ENCODE measurements at places on chromosomes 4 and X.

GRCh38 chr4:78661921-78662521, 110.5 kb downstream of the ANXA3 start:
- DNase-seq: no peak

- DNase-seq: no peak
Measured at GRCh38 chr4:182922501-182923284, 5.5 kb upstream of the DCTD start.

GRCh38 chr4:145781351-145781750, 101.4 kb downstream of the C4orf51 start:
- DNase-seq: no peak

- no peak for DNase-seq
Measured at GRCh38 chr4:53694666-53695065, 103.4 kb upstream of the LNX1 start.

GRCh38 chr4:138910914-138911336, 104.7 kb upstream of the NOCT start:
- no peak for DNase-seq

GRCh38 chrX:29530501-29530900, 684.9 kb upstream of the MAGEB2 start:
- no peak for DNase-seq

GRCh38 chr4:6956087-6956433, 46.4 kb downstream of the TBC1D14 start:
- no peak for DNase-seq

DNA sequence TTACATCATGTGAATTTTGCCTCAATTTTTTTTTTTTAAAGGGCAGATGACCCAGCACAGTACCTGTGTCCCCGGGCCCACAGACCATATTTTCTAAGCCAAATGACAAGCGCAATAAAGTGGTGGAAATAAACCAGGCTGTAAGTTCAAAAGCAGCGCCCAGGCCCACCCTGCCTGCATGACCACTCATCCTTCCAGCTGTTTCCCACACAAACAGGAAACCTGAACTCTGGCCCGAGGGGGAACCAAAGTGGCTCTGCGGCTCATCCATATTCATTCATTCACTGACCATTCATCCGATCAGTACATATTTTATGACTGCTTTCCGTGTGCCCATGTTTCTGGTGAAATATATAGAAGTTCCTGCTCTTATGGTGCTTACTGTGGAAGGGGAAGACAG, 33.7 kb upstream of the CRMP1 start:
- no peak for DNase-seq

- DNase-seq: no peak
Measured at GRCh38 chrX:85994797-85995196, 52.6 kb downstream of the CHM start.

- DNase-seq: no peak
Measured at GRCh38 chr4:179328627-179329026, 1886.4 kb upstream of the AGA start.

- DNase-seq: no peak
Measured at GRCh38 chrX:149433051-149433450, 72.1 kb downstream of the IDS start.

DNA sequence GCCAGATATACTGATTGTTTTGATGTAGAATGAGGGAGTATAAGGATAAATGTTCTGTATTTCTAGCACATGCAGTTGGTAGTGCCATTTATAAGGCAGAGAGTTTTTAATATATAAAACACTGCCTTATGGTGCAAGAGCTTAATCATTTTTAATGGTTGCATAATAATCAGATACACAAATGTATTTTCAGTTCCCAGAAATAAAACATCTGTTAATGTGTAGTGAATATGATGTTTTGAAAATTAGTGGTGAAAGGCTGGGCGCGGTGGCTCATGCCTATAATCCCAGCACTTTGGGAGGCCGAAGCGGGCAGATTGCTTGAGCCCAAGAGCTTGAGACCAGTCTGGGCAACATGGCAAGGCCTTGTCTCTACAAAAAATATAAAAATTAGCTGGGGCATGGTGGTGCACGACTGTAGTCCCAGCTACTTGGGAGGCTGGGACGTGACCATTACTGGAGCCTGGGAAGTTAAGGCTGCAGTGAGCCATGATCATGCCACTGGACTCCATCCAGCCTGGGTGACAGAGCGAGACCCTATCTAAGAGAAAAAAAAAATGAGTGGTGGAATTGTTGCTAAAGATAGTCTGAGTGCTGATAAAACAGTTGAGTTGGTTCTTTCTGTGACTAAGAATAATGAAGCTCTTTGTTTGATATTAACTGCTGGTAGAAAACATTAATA, 29.3 kb downstream of the CLCN3 start:
- DNase-seq: no peak

GRCh38 chr4:39256436-39256835, 74.1 kb downstream of the WDR19 start:
- DNase-seq: no peak

DNA sequence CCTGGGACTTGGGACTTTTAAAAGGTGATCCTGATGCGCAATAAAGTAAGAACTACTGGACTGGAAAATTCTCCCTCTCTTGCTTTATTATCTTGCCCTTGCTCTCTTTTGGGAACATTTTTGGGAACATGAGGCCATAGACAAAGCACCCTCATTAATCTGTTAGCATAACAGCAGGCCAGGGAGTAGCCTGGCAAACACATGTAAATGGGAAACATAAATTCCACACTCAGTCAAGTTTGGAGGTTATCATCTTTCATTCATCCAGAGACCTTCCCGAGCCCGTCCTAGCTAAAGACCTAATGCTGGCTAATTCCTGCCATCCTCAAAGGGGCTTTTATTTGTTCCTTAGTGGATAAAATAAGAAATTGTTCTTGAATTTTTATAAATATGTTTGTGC, 162.8 kb upstream of the ARX start:
- DNase-seq: no peak
